ENCODE measurements at places on chromosomes 16 and 17. TPM values are rescaled to one million over a fixed set of nuclear protein-coding genes. Genes with fewer than 3 reads are reported as not detected.

GRCh38 chr17:42005166-42005565, 12.1 kb downstream of the DNAJC7 start:
- no peaks in the 10 kb centered on the region for H3K27me3 ChIP-seq
- DNase-seq: no peak
- no peaks in the 10 kb centered on the region for H3K36me3 ChIP-seq
- no peak overlapping the region for H3K27ac ChIP-seq

GRCh38 chr16:50235581-50235980, 30.8 kb upstream of the ADCY7 start:
- no peak overlapping the region for H3K27ac ChIP-seq
- no peaks in the 10 kb centered on the region for H3K27me3 ChIP-seq
- H3K4me3 ChIP-seq: no peak overlapping the region
- no peak for DNase-seq
- H3K36me3 ChIP-seq: peaks cover 2% of the 10 kb centered on the region
- peaks cover 6% of the 10 kb centered on the region for H3K4me1 ChIP-seq

GRCh38 chr17:53837131-53837530, 14.4 kb downstream of the KIF2B start:
- DNase-seq: no peak
- no peak overlapping the region for H3K27ac ChIP-seq
- no peaks in the 10 kb centered on the region for H3K27me3 ChIP-seq
- H3K4me3 ChIP-seq: no peak overlapping the region
- H3K36me3 ChIP-seq: no peaks in the 10 kb centered on the region
- no peaks in the 10 kb centered on the region for H3K4me1 ChIP-seq

DNA sequence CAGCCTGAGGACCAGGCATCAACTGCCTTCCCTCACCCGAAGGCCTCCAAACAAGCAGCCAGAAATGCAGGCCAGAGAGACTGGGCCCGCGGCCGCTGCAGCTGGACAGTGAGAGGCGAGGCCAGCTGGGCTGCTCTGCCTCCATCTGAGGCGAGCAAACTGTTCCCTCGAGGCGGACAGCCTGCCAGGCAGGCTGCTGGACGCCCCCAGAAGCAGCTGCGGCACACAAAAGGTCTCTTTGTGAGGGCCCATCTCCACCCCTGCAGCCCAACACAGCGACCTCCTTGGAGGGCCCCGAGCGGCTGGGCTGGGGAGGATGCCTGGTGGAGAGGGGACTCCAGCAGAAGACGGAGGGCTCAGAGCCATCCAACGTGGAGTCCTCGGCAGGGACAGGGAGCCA, 4.7 kb downstream of the CORO7 start:
- peak overlapping the region; percentile 12 for H3K4me3 ChIP-seq
- H3K4me1 ChIP-seq: peaks cover 42% of the 10 kb centered on the region
- H3K36me3 ChIP-seq: peaks cover 6% of the 10 kb centered on the region
- no peak for DNase-seq
- H3K27ac ChIP-seq: peak overlapping the region; percentile 99
- no peaks in the 10 kb centered on the region for H3K27me3 ChIP-seq

- no peak for DNase-seq
- H3K27ac ChIP-seq: no peak overlapping the region
- no peak overlapping the region for H3K4me3 ChIP-seq
Observed at GRCh38 chr17:49890852-49891251, 43.0 kb upstream of the TAC4 start.

- no peak overlapping the region for H3K27ac ChIP-seq
- H3K27me3 ChIP-seq: no peaks in the 10 kb centered on the region
- H3K36me3 ChIP-seq: peaks cover 7% of the 10 kb centered on the region
- H3K4me1 ChIP-seq: peaks cover 4% of the 10 kb centered on the region
- DNase-seq: no peak
- no peak overlapping the region for H3K4me3 ChIP-seq
Observed at GRCh38 chr17:73071066-73071999, 21.2 kb downstream of the SLC39A11 start.

DNA sequence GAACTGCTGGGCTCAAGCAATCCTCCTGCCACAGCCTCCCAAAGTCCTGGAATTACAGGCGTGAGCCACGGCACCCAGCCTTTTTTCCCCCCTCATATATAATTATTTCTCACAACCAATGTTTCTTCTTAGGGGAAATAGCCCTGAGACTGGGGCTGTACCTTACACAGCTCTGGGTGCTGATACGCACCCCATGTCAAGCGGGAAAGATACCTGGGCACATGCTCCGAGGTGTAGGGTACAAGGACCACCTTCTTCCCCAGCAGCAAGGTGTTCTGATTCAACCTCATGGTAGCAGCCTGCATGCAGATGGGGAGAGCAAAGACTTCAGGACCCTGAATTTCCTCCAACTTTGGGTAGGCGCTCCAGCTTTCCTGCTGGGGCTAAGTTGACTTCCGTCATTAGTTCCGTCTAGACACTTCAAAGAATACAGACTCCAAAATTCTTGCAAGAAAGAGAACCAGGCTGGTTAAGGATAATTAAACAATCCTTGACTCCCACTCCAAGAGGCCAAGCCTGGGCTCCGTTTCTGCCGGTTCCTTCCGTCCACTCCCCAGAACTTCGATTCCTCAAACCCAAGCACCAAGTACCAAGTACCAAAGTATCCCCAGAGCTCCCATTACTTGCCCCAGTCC, 619 bp downstream of the NAT9 start:
- H3K4me1 ChIP-seq: peaks cover 41% of the 10 kb centered on the region
- H3K36me3 ChIP-seq: peaks cover 4% of the 10 kb centered on the region
- H3K4me3 ChIP-seq: peak overlapping the region; percentile 99
- no peak for DNase-seq
- no peaks in the 10 kb centered on the region for H3K27me3 ChIP-seq

- peaks cover 13% of the 10 kb centered on the region for H3K36me3 ChIP-seq
- no peak overlapping the region for H3K4me3 ChIP-seq
- peaks cover 68% of the 10 kb centered on the region for H3K27me3 ChIP-seq
- no peak for DNase-seq
- no peak overlapping the region for H3K27ac ChIP-seq
Observed at GRCh38 chr17:7443499-7444485, 1.1 kb upstream of the CHRNB1 start.

GRCh38 chr16:72214821-72215220, 42.9 kb upstream of the PMFBP1 start:
- H3K27me3 ChIP-seq: peaks cover 6% of the 10 kb centered on the region
- H3K27ac ChIP-seq: no peak overlapping the region
- DNase-seq: no peak
- H3K4me3 ChIP-seq: no peak overlapping the region
- H3K36me3 ChIP-seq: no peaks in the 10 kb centered on the region

DNA sequence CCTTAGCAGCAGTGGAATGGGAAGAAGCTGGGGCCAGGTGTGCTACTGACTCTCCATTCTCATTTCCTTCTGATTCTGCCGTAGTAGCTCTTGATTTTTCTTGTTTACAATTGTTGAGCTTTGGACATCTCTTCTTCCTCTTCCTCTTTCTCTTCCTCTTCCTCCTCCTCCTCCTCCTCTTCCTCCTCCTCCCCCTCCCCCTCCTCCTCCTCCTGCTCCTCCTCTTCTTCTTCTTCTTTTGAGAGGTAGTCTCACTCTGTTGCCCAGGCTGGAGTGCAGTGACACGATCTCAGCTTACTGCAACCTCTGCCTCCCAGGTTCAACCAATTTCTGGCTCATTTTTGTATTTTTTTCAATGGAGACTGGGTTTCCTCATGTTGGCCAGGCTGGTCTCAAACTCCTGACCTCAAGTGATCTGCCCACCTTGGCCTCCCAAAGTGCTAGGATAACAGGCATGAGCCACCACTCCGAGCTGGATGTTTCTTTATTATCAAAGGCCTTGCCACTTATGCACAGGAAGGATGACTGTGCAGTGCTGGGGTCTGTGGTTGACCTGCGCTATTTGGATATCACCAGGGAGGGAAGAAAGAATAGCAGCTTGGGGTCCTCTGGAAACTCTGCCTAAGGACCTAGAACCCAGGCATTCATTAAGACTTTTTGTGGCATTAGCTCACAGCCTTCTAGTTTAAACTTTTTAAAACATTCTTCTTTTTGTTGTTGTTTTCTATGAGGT, 127.8 kb upstream of the KCNJ16 start:
- no peak for DNase-seq
- H3K27ac ChIP-seq: no peak overlapping the region
- no peak overlapping the region for H3K4me3 ChIP-seq
- peaks cover 2% of the 10 kb centered on the region for H3K4me1 ChIP-seq
- peaks cover 7% of the 10 kb centered on the region for H3K27me3 ChIP-seq
- no peaks in the 10 kb centered on the region for H3K36me3 ChIP-seq

- peaks cover 17% of the 10 kb centered on the region for H3K4me1 ChIP-seq
- DNase-seq: no peak
- H3K27ac ChIP-seq: peak overlapping the region; percentile 56
- peaks cover 5% of the 10 kb centered on the region for H3K36me3 ChIP-seq
Observed at GRCh38 chr16:67216612-67217490, 10.1 kb upstream of the TMEM208 start.

DNA sequence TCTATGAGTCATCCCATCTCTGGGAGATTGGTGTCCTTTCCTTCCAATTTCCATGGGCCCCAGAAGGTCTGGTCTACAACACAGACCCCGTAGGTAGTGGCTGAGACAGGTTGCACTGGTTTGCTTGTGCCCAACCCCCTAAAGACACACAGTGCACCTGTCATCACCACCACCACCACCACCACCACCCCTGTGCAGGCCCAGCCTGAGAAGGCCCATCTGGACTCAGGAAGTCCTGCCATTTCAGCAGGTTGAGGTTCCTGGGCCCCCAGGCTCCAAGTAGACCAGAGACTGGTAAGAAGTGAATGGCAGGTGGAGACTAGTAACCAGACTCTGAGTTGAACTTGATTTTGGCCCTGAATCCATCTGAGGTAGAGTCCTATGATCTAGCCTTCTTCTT, 25.9 kb upstream of the PHB1 start:
- H3K36me3 ChIP-seq: peaks cover 11% of the 10 kb centered on the region
- DNase-seq: no peak
- peaks cover 13% of the 10 kb centered on the region for H3K4me1 ChIP-seq
- peaks cover 88% of the 10 kb centered on the region for H3K27me3 ChIP-seq

DNA sequence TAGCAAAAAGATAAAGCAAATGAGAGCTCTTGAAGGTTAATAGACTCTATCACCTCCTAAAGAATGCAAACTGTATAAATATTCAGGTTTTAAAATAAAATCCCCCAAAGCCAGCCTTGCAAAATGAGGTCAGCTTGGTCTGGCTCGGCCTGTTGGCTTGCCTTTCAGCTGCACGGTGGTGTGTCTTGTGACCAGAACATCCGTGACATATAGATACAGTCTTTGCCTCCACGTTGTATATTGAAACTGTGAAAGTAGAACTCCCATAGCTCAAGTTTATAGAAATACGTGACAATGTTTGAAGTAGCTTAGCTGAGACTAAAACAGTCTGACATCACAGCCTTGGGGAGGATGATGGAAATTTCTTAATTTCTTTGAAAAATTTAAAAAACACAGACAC, 236.6 kb upstream of the MYOCD start:
- no peaks in the 10 kb centered on the region for H3K4me1 ChIP-seq
- no peak overlapping the region for H3K27ac ChIP-seq
- H3K36me3 ChIP-seq: no peaks in the 10 kb centered on the region
- DNase-seq: no peak
- H3K4me3 ChIP-seq: no peak overlapping the region

- no peak overlapping the region for H3K4me3 ChIP-seq
- DNase-seq: no peak
- H3K36me3 ChIP-seq: no peaks in the 10 kb centered on the region
- H3K4me1 ChIP-seq: peaks cover 7% of the 10 kb centered on the region
- H3K27me3 ChIP-seq: peaks cover 9% of the 10 kb centered on the region
- H3K27ac ChIP-seq: no peak overlapping the region
Observed at GRCh38 chr16:85527042-85527766, 85.9 kb upstream of the GSE1 start.

- no peak overlapping the region for H3K4me3 ChIP-seq
- peaks cover 4% of the 10 kb centered on the region for H3K36me3 ChIP-seq
- H3K27ac ChIP-seq: no peak overlapping the region
- H3K27me3 ChIP-seq: no peaks in the 10 kb centered on the region
Observed at GRCh38 chr17:39929646-39930407, 2.3 kb downstream of the LRRC3C start.

- DNase-seq: no peak
- H3K27ac ChIP-seq: no peak overlapping the region
- H3K4me3 ChIP-seq: no peak overlapping the region
- H3K27me3 ChIP-seq: no peaks in the 10 kb centered on the region
- peaks cover 12% of the 10 kb centered on the region for H3K4me1 ChIP-seq
Observed at GRCh38 chr17:64534187-64534586, 27.4 kb downstream of the CEP95 start.

DNA sequence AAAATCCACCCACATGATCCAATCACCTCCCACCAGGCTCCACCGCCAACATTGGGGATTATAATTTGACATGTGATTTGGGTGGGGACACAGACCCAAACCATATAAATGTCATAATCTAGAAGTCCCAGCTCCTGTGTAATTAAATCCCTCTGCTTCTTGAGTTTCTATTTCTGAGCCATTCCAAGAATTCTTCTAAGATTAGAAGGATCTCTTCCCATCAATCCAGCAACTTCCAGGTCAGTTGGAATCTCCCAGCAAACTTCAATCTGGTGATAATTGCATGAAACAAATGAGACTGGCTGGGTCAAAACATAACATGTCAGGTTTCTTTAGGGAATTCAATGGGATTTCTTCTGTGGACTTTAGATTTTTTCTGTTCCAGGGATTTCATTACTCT, 127.8 kb upstream of the CDH5 start:
- peaks cover 39% of the 10 kb centered on the region for H3K27me3 ChIP-seq
- H3K4me1 ChIP-seq: no peaks in the 10 kb centered on the region
- H3K4me3 ChIP-seq: no peak overlapping the region
- H3K27ac ChIP-seq: no peak overlapping the region

DNA sequence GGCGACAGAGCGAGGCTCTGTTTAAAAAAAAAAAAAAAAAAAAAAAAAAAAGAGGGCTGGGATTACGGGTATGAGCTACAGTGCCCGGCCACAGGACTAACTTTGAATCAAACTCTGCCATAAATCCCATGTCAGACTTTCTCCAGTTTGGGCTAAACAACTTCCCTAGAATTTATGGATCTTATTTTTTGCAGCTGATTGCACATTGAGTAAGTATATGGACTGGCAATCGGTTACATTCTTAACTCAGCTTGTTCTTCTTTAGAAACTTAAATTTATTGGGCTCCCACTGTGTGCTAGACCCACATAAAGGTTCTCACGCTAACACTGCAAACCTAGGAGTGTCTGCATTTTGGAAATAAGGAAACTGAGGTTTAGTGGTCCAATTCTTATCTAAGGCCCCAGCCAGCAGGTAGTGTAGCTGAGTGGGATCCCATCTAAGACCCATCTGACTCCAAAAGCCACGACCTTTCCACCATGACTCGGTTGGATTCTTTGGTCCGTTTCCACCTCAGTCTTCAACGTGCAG, 718 bp upstream of the CBFB start:
- H3K27me3 ChIP-seq: no peaks in the 10 kb centered on the region
- no peak for DNase-seq
- H3K4me3 ChIP-seq: peak overlapping the region; percentile 89
- H3K27ac ChIP-seq: peak overlapping the region; percentile 90

- H3K4me3 ChIP-seq: no peak overlapping the region
- DNase-seq: no peak
- no peaks in the 10 kb centered on the region for H3K27me3 ChIP-seq
- H3K36me3 ChIP-seq: no peaks in the 10 kb centered on the region
Observed at GRCh38 chr16:59013930-59014329, 279.8 kb upstream of the GOT2 start.

GRCh38 chr16:29311461-29312344, 94.8 kb downstream of the NPIPB11 start:
- no peak overlapping the region for H3K27ac ChIP-seq
- no peaks in the 10 kb centered on the region for H3K36me3 ChIP-seq
- no peak overlapping the region for H3K4me3 ChIP-seq
- peaks cover 2% of the 10 kb centered on the region for H3K4me1 ChIP-seq
- no peaks in the 10 kb centered on the region for H3K27me3 ChIP-seq

CCL17 gene
- not detected for total RNA-seq

FNDC8 gene
- not detected for total RNA-seq

SPATA22 gene
- total RNA-seq: not detected

HMOX2 gene
- 31.9 TPM for total RNA-seq

LGALS3BP gene
- 31.7 TPM for total RNA-seq

ZNF267 gene
- total RNA-seq: 80.5 TPM

KRT13 gene
- total RNA-seq: not detected

NSF gene
- total RNA-seq: 21.6 TPM

ZNF750 gene
- not detected for total RNA-seq

Data from T-helper 17 cell (primary cell).